ENCODE measurements at places on chromosomes 12 and 14. TPM values are rescaled to one million over a fixed set of nuclear protein-coding genes. Genes with fewer than 3 reads are reported as not detected.

The OAS2 gene
- 25.1 TPM for total RNA-seq

The ABCD2 gene
- total RNA-seq = 0.87 TPM

The CISTR gene
- total RNA-seq = not detected

GRCh38 chr14:34671716-34672115, 41.8 kb upstream of the SNX6 start:
- DNase-seq = no peak

GRCh38 chr12:92543840-92544239, 158.9 kb upstream of the PLEKHG7 start:
- no peak for DNase-seq

GRCh38 chr12:13097491-13098011, 5.9 kb downstream of the GSG1 start:
- no peak for DNase-seq

GRCh38 chr14:58920230-58920629, 268.2 kb upstream of the DAAM1 start:
- DNase-seq = no peak

DNA sequence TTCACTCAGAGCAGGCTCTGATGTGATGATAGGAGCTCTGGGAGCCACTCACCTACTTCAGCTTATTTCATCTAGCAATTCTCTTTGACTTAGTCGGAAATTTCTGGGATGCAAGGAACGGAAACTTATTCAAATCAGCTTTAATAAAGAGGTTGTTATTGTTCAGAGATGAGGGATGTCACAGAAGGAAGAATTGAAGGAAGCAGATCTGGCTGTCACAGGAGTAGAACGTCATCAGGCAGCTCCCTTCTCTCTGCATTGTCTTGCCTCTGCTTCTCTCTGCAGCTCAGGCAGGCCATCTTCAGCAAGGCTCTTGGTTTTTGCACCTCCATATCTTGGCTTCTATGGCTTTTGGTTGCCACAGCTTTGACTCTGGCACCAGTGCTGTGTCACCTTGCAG, 7.6 kb upstream of the TMEM30B start:
- DNase-seq = no peak

GRCh38 chr12:105616971-105617540, 286.6 kb downstream of the C12orf75 start:
- no peak for DNase-seq

Measured in stomach (tissue), 19 donors.